ENCODE measurements at places on chromosomes 4 and X.

DNA sequence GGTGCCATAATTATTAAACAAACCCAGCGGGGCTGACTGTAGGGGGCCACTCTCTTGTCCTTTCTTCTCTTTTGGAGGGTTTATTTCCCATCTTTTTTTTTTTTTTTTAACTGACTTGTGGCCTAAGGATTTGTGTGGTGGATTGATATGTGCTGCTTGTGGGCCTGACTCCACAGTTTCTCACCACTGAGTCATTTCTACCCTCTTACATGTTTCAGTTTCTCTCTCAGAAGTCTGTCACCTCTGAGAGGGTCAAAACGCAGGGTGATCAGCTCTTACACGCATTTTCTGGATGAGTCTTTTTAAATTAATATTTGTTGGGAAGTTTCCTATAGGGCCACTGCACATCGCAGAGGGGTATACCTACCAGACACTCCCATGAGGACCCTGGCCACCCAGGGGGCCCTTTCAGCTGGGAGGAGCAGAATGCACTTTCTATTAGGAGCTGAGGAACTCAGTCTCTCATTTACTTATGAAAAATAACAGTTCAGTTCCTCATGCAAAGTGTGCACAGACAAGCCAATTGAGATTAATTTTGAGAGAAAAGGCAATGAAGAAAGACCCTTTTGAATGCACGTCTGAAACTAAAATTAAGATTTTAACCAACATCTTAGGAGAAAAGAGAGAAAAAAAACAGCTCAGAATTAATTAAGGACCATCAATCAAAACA lies 407.9 kb downstream of the TECRL start:
- no peak for DNase-seq

GRCh38 chr4:53601251-53601764 lies 10.0 kb upstream of the LNX1 start:
- no peak for DNase-seq

DNA sequence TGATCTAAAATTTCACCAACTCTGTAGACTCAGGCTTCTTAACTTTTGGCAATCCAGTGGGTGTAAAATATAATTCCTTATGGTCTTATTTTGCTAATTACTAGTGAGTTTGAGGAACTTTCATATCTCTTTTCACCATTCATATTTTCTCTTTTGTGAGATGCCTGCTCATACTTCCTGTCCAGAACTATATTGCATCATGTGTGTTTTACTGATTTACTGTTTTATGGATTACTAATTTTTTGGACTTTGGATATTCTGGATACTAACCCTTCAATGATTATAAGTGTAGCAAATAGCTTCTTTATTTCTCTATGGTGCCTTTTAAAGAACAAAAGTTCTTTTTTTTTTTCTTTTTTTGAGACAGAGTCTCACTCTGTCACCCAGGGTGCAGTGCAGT lies 20.6 kb downstream of the GSX2 start:
- DNase-seq = no peak

DNA sequence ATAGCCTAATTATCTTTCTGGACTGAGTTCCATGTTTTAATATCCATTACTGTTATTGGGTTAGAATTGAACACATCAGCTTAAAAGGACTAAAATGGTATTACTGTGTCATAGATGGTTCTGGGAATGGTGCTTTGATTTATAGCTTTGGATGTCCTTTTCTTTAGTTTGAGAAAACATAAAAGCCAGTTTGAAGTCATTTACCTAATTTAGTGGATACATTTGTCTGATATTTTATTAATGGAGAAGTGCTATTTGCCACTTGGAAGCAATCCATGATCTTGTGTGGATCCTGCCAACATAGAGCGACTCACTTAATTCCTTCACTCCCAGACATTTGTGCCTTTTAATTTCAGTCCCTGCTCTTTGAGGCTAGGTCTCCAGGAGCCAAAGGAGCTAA lies 212.4 kb upstream of the PACRGL start:
- no peak for DNase-seq
